Activated CD8-positive, alpha-beta memory T cell treated with anti-CD3 and anti-CD28 coated beads for 4 hours (primary cell): ENCODE measurements at places on chromosomes 13 and 19.

DNA sequence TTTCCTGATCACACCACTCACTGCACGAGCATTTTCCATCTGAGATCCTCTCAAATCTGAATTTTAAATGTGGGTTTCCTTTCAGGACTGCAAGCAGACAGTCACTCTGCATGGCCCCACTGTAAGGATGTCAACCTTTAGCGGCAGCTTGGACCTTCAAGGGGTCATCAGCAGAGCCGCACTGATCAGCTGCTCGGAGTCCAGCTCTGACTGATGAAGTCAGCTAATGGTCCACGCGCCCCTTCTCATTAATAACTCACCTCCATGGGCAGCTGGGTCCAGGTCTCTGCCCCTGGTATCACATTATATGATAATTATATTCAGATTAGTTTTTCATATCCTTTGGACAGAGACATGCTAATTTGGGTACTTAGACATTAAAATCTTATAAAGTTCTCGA lies 36.1 kb upstream of the PDCD5 start:
- DNase-seq = no peak

DNA sequence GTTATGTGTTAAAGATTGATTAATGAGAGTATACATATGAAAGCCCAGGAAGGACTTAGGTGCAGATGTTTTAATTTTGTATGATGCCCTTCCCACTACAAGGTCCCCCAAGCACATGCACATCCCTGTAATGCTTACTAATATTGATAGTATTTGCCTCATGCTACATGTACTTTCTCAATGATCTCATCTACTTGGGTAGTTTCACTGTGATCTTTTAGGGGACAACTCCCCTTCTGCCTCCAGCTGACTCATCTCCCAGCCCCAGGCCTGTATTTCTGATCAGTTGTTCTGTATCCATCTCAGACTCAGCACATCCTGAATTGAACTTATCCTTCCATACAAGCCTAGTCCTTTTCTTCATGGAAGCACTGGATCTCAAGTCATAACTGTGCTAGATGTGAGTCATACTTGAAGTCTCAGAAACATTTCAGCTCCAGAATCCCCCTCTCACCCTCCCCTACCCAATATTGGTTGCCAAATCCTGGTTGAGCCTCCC lies 49.4 kb upstream of the INTS6 start:
- no peak for DNase-seq

DNA sequence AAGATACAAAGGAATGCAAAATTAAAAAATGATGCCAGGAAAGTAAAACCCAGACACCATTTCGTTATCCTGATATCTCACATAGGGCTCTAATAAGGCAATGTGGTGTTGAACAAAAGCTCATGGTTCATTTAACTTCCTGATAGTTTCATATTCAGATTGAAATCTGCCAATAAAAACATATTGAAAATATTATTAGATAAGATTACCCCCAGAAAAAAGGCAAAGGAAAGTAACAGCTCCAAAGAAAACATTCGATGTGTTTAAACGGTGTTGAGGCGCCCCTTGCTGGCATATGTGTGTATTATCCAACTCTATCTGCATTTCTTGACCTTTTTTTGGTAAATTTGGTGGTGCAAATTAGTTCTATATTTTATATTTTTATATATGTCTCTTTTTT lies 75.9 kb downstream of the ESD start:
- no peak for DNase-seq

GRCh38 chr13:79833991-79834390 lies 353.0 kb downstream of the NDFIP2 start:
- DNase-seq = no peak

DNA sequence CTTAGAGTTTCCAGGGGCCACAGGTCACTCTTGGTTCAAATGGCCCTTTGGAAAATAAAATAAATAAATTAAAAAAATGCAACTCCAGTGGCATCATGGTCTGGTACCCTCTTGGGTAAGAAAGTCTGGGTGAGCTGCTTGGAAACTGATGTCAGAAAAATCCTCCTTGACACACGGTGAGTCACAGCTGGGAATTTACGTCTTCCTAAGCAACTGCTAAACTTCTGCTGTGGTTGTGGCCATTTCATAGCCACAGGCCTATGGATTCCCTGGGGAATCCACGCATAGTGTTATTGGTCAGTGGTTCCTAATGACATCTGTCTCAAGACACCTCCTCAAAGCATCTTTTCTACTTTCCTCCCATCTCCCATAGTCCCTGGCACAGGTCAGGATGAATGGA lies 220.8 kb downstream of the COG6 start:
- no peak for DNase-seq

- DNase-seq = no peak
Measured at GRCh38 chr13:46609052-46609451, 56.1 kb downstream of the LRCH1 start.

GRCh38 chr13:22717036-22717435 lies 463.7 kb upstream of the SGCG start:
- DNase-seq = no peak

DNA sequence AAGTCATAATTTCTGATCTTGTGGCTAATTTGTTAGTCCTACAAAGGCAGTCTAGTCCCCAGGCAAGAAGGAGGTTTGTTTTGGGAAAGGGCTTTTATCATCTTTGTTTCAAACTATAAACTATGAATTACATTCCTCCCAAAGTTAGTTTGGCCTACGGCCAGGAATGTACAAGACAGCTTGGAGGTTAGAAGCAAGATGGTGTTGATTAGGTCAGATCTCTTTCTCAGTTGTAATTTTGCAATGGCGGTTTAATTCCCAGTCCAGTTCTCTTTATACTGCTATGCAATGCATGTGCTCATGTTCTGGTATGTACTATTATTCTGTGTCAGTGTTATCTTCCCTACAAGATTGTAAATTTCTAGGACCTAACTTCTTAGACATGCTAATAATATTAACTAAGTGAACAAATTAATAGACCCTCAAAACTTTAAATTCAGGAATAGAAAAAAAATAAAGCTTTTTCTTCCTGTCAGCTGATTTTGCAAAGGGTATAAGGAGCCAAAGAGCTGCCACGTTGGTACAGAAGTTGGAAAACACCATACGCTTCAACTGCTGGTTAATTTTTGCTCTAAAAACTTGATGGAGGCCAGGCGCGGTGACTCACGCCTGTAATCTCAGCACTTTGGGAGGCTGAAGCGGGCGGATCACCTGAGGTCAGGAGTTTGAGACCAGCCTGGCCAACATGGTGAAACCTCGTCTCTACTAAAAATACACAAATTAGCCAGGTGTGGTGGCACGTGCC lies 1.3 kb upstream of the DNAJC15 start:
- DNase-seq = no peak

GRCh38 chr13:24038841-24039330 lies 121.6 kb upstream of the SPATA13 start:
- DNase-seq = no peak

GRCh38 chr13:43918636-43919035 lies 38.9 kb downstream of the LACC1 start:
- no peak for DNase-seq

GRCh38 chr13:99033814-99034213 lies 56.0 kb upstream of the DOCK9 start:
- no peak for DNase-seq

GRCh38 chr13:45511310-45512097 lies 46.8 kb downstream of the COG3 start:
- DNase-seq = no peak

DNA sequence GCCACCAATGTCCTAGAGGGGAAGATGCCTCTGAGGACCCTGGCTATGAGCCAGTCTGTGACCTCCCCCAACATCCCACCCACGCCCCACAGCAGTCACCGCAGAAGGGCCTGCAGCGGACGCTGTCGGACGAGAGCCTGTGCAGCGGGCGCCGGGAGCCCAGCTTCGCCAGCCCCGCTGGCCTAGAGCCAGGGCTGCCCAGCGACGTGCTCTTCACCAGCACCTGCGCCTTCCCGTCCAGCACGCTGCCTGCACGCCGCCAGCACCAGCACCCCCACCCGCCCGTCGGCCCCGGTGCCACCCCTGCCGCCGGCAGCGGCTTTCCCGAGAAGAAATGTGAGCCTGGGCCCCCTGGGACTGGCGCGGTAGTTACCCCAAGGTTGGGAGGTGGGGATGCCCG lies 30.6 kb downstream of the DPF1 start:
- DNase-seq = no peak

DNA sequence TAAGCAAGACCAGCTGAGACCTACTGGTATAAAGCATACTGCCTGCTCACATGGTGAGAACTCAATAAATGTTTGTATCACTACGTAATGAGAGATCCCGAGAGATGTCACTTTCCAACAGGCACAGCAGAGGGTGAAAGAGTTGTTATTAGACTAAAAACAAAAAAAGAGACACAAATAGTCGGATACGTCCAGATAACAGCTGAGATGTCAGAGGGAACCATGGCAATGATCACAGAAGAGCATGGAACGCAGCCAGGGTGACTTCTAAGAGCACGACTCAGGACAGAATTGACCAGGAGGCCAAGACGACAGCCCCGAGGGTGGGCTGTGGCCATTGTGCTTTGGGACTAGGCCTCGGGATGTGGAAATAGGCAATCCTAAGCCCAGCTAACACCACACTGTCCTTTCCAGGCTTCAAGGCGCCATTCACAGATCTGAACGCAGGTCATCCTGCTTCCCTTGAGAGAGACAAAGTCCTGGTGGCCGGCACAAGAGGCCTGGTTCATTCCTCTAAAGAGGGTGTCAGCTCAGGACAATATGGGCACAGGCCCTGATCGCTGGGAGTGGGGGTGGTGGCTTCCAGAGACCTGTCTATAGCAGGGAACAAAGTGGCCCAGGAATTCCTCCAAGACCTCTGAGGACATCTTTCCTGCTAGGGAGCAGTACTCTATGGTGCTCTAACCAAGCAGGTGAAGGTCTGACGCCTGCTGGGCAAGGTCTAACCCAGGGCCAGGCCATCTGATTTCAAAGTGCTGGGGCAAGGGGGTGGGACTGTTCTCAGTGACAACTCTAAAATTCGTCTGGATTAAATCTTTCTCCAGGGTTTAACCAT lies 3.2 kb downstream of the SH3GL1 start:
- no peak for DNase-seq

DNA sequence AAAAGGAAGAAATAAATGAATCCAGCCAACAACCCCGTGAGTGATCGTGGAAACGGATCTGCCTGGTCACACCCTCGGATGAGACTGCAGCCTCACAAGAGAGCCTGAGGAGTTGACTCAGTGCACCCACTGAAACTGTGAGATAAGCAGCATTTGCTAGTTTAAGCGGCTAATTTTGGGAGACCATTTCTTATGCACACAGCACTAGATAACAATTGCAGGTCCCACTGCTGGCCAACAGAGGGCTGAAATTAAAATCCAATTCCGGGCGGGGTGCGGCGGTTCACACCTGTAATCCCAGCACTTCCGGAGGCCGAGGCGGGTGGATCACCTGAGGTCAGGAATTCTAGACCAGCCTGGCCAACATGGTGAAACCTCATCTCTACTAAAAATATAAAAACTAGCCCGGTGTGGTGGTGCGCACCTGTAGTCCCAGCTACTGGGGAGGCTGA lies 3.6 kb downstream of the UQCR11 start:
- no peak for DNase-seq

GRCh38 chr13:109606520-109606919 lies 179.9 kb downstream of the IRS2 start:
- DNase-seq = no peak

DNA sequence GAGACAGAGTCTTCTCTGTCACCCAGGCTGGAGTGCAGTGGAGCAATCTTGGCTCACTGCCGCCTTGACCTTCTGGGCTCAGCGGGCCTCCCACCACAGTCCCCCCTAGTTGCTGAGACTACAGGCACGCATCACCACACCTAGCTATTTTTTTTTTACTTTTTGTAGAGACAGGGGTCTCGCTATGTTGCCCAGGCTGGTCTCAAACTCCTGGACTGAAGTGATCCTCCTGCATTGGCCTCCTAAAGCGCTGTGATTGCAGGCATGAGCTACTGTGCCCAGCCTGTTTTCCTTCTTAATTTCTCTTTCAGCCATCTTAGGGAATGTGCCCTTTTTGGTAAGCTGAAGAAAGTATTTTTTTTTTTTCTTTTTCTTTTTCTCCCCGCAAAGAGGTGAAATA lies 42.6 kb upstream of the RNF113B start:
- no peak for DNase-seq

- DNase-seq = peak; percentile 6
Measured at GRCh38 chr19:39671739-39672363, 16.1 kb downstream of the LGALS16 start.

DNA sequence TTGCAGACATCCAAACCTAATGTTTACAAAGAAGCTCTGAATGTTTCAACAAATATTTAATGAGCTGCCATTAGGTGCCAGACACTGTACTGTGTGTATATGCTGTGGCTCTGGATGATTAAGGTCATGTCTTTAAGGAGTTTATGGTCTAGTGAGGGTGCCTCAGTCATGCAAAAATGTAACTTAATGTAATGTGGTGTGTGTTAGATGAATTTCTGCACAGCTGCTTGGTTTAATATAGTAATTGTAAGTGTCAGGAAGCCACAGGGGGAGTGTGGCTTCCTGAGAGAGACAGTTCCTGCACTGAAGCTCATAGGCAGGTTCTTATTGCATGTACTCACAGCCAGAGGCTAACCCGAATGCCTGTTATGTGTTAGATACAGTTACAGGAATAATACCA lies 43.3 kb downstream of the SPATA13 start:
- no peak for DNase-seq

GRCh38 chr19:7223429-7223828 lies 70.8 kb downstream of the INSR start:
- DNase-seq = no peak

DNA sequence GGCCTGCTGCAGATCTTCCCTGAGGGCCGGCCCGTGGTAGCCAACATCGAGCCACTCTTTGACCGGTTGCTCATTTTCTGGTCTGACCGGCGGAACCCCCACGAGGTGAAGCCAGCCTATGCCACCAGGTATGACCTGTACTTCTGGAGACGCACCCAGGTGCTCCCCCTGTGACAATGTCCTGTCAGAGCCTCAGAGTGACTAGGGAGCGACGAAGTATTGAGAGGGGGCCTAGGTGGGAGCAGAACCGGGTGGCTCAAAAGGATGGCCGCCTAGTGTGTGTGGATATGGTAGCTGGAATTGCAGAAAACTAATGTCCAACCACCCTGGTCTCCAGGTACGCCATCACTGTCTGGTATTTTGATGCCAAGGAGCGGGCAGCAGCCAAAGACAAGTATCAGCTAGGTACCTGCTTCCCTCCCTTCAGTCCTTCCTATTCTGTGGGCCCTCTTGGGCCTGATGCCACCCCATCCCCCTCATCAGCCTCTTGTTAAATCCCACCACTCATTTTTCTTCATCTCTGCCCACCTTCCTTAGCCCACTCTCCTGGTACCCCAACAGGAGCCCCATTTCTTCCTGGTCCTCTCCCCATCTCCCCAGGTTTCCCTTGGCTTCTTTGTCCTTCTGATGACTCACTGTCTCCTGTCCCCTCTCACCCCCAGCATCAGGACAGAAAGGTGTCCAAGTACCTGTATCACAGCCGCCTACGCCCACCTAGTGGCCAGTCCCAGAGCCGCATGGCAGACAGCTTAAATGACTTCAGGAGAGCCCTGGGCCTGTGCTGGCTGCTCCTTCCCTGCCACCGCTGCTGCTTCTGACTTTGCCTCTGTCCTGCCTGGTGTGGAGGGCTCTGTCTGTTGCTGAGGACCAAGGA lies 8.4 kb downstream of the EGLN2 start:
- DNase-seq = no peak
